ENCODE measurements at places on chromosomes 2 and 18.
A peak's percentile ranks its signal among the peaks of the same experiment; 100 is the strongest.

DNA sequence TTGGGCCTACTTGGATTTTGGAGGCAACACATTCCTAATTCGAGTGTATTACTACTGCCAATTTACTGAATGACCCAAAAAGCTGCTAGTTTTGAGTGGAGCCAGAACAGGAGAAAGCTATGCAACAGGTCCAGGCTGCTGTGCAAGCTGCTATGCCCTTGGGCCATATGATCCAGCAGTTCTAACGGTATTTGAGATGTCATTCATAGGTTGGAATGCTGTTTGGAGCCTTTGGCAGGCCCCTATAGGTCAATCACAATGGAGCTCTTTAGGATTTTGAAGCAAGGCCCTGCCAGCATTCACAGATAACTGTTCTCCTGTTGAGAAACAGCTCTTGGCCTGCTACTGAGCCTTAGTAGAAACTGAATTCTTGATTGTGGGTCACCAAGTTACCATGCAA, 368.7 kb downstream of the CDH19 start:
- no peaks in the 10 kb centered on the region for H3K4me1 ChIP-seq
- no peaks in the 10 kb centered on the region for H3K36me3 ChIP-seq
- H3K27ac ChIP-seq, result no peak overlapping the region

DNA sequence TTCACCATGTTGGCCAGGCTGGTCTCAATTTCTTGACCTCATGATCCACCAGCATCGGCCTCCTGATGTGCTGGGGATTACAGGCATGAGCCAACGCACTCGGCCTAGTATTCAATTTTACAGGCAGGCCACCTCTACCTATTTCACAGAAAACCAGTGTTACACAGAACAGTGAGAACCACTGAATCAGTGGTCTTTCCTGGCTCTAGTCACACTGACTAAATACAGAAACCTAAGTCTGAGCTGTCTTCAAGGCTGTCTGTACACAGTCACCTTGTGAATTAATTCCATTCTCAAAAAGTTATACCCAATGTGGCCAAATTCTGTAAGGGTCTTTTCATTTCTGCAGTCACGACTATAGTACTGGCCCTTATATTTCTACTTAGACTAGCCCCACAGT, 3.5 kb downstream of the RNF149 start:
- H3K4me1 ChIP-seq, result peaks cover 9% of the 10 kb centered on the region
- H3K27me3 ChIP-seq, result no peaks in the 10 kb centered on the region
- H3K36me3 ChIP-seq, result peaks cover 2% of the 10 kb centered on the region
- no peak overlapping the region for H3K27ac ChIP-seq

DNA sequence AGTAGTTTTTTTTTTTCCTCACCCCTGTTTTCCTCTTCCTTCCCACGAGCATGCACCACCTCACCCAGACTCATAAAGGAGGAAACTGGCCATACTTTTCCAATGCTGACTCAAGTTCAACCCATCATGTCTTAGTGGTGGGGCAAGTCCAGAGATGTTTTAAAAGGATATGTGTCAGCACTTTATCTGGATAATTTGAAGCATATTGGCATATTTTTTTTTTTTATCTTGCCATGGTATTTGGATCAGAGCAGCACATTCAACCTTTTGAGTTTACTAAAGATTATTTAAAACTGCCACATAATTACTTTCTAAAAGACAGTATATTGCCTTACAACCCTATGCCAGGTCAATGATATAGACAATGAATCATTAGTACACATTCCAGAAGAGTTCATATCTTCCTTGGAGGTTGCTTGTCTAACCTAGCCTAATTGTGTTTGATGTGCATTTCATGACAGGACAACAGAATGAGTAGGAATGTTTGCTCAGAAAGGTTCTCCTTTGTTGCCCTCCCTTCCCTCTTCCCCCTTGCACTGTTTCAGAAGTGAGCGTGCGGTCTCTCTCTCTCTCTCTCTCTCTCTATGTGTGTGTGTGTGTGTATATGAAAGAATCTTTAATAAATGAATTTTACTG, 950.7 kb upstream of the FAM98A start:
- H3K27ac ChIP-seq, result no peak overlapping the region
- no peaks in the 10 kb centered on the region for H3K27me3 ChIP-seq
- no peak overlapping the region for H3K4me3 ChIP-seq
- no peaks in the 10 kb centered on the region for H3K4me1 ChIP-seq
- no peak for DNase-seq

- no peak overlapping the region for H3K4me3 ChIP-seq
- H3K36me3 ChIP-seq, result no peaks in the 10 kb centered on the region
- no peaks in the 10 kb centered on the region for H3K27me3 ChIP-seq
- H3K4me1 ChIP-seq, result no peaks in the 10 kb centered on the region
- no peak for DNase-seq
Measured at GRCh38 chr2:26081556-26081955, 47.7 kb downstream of the RAB10 start.

GRCh38 chr18:63192885-63193349, 126.7 kb downstream of the BCL2 start:
- no peak for DNase-seq
- H3K36me3 ChIP-seq, result no peaks in the 10 kb centered on the region
- H3K4me1 ChIP-seq, result no peaks in the 10 kb centered on the region
- no peaks in the 10 kb centered on the region for H3K27me3 ChIP-seq
- H3K27ac ChIP-seq, result no peak overlapping the region
- H3K4me3 ChIP-seq, result no peak overlapping the region

- DNase-seq, result no peak
- no peaks in the 10 kb centered on the region for H3K27me3 ChIP-seq
- no peak overlapping the region for H3K4me3 ChIP-seq
- no peaks in the 10 kb centered on the region for H3K36me3 ChIP-seq
Measured at GRCh38 chr2:3022841-3023372, 354.7 kb downstream of the EIPR1 start.

DNA sequence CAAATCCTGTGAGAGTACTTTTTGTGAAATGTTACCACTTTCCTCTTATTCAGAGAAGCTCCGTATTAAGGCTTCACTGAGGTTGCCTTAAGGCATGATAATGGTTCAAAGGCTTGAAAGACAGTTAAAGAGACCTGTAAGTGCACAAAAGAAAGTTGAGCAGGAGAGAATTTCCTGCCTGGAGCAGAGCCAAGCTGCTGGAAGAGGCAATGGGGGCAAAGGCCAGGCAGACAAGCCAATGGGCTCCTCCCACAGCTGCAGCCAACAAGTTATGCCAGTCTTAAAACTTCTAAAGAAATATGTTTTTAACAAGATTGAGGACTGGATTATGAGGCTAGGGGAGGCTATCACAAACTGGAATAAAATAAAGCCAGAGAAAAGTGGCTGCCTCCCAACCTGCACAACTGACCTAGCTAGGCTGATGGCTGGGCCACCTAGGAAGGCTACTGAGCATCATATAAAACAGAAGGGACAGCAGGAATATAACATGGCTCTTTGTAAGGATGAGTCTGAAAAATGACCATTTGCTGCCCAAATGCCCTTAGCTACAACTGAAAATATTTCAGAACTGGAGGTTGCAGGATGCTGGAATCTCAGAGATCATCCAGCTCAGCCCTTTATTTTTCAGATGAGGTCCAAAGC, 2.1 kb downstream of the IL1B start:
- no peak for DNase-seq
- H3K36me3 ChIP-seq, result no peaks in the 10 kb centered on the region
- no peaks in the 10 kb centered on the region for H3K27me3 ChIP-seq
- no peaks in the 10 kb centered on the region for H3K4me1 ChIP-seq
- no peak overlapping the region for H3K27ac ChIP-seq
- no peak overlapping the region for H3K4me3 ChIP-seq

GRCh38 chr2:36068086-36068485, 287.5 kb upstream of the CRIM1 start:
- no peak for DNase-seq
- no peaks in the 10 kb centered on the region for H3K4me1 ChIP-seq
- no peaks in the 10 kb centered on the region for H3K27me3 ChIP-seq
- H3K4me3 ChIP-seq, result no peak overlapping the region
- H3K36me3 ChIP-seq, result no peaks in the 10 kb centered on the region

DNA sequence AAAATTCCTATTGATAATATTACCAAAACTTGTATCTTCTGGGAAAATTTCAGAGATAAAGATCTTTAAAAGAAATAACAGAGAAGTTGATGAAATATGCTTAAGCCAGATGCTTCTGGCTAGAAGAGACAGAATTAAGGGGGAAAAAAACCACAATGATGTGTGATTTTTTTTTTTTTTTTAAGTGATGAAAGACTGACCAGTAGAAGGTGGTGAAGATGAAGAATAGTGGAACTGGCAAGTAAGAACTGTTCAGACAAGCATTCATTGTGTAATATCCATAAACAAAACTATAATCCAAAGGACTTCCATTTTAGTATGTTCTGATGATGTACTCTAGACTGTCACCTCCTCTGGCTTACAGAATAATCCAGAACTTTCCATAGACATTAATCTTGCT, 89.8 kb downstream of the INO80D start:
- no peaks in the 10 kb centered on the region for H3K4me1 ChIP-seq
- H3K27me3 ChIP-seq, result no peaks in the 10 kb centered on the region
- no peak overlapping the region for H3K4me3 ChIP-seq
- H3K27ac ChIP-seq, result no peak overlapping the region
- DNase-seq, result no peak

- H3K27me3 ChIP-seq, result no peaks in the 10 kb centered on the region
- no peaks in the 10 kb centered on the region for H3K4me1 ChIP-seq
- H3K36me3 ChIP-seq, result no peaks in the 10 kb centered on the region
- no peak overlapping the region for H3K4me3 ChIP-seq
Measured at GRCh38 chr18:66548747-66549146, 55.1 kb downstream of the CDH19 start.

- no peak overlapping the region for H3K27ac ChIP-seq
- no peaks in the 10 kb centered on the region for H3K36me3 ChIP-seq
- H3K4me3 ChIP-seq, result no peak overlapping the region
Measured at GRCh38 chr2:50102383-50102782, 929.5 kb downstream of the NRXN1 start.

DNA sequence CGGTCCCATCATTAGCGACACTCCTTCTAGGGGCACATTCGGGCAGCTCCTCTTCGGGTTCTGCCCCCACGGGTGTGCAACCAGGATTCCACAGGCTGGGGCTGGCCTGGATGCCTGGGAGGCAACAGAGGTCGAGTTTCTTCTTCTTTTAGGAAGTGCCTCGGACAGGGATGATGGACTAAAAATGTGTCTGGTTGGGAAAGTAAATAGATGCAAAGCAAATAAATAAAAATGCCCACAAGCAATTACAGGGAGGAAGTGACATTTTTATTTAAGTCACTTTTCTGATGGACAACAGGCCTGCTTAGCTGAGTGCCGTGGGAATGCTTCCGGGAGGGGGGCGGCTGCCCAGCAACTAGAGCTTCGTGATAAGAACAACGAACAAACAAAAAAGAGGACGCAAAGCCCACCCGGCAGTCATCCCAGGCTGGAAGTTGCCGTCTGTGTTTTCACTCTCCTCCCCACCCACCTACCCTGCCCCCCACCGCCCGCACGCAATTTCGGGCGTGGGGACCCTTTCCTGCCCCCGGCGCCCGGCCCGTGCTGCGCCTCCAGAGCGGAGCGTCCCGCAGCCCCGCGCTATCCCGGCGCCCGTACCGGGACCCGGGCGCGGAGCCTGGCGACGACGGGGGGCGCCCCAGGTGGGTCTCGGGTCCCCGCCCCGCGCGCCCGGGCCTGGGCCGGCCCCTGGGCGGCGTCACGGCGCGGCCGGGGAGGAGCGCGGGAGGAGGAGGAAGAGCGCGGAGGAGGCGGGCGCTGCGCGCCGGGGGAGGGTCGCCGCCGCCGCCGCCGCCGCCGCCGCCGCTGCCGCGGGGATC, 412 bp upstream of the NCK2 start:
- no peaks in the 10 kb centered on the region for H3K36me3 ChIP-seq
- no peak overlapping the region for H3K27ac ChIP-seq
- H3K27me3 ChIP-seq, result peaks cover 3% of the 10 kb centered on the region

GRCh38 chr2:239399921-239400595, 762 bp downstream of the HDAC4 start:
- H3K36me3 ChIP-seq, result no peaks in the 10 kb centered on the region
- no peaks in the 10 kb centered on the region for H3K27me3 ChIP-seq
- peak overlapping the region; percentile 72 for H3K4me3 ChIP-seq
- DNase-seq, result no peak
- peaks cover 2% of the 10 kb centered on the region for H3K4me1 ChIP-seq
- peak overlapping the region; percentile 59 for H3K27ac ChIP-seq

- no peak overlapping the region for H3K4me3 ChIP-seq
- H3K27ac ChIP-seq, result no peak overlapping the region
- no peaks in the 10 kb centered on the region for H3K27me3 ChIP-seq
- H3K4me1 ChIP-seq, result no peaks in the 10 kb centered on the region
- H3K36me3 ChIP-seq, result no peaks in the 10 kb centered on the region
Measured at GRCh38 chr18:14928396-14928795, 180.4 kb downstream of the ANKRD30B start.

- peak; percentile 87 for DNase-seq
- H3K4me1 ChIP-seq, result peaks cover 15% of the 10 kb centered on the region
- no peak overlapping the region for H3K4me3 ChIP-seq
- H3K36me3 ChIP-seq, result no peaks in the 10 kb centered on the region
Measured at GRCh38 chr2:128379021-128380015, 60.6 kb upstream of the HS6ST1 start.

- H3K27ac ChIP-seq, result no peak overlapping the region
- DNase-seq, result no peak
- no peaks in the 10 kb centered on the region for H3K27me3 ChIP-seq
Measured at GRCh38 chr2:181517685-181518301, 60.6 kb downstream of the ITGA4 start.

GRCh38 chr2:219309278-219309677, at the start of gene PTPRN:
TSS of gene PTPRN (minus strand) at chr2:219309401. CDS start at chr2:219309332, 69 bp downstream.
- no peaks in the 10 kb centered on the region for H3K36me3 ChIP-seq
- DNase-seq, result peak; percentile 83
- H3K4me3 ChIP-seq, result peak within 1 kb of the TSS; percentile 40
- H3K4me1 ChIP-seq, result peaks cover 3% of the 10 kb centered on the region
- no peak within 1 kb of the TSS for H3K27ac ChIP-seq

- H3K4me1 ChIP-seq, result no peaks in the 10 kb centered on the region
- no peak overlapping the region for H3K4me3 ChIP-seq
- no peaks in the 10 kb centered on the region for H3K36me3 ChIP-seq
- no peaks in the 10 kb centered on the region for H3K27me3 ChIP-seq
- no peak overlapping the region for H3K27ac ChIP-seq
Measured at GRCh38 chr2:180413336-180413735, 406.2 kb upstream of the CWC22 start.

DNA sequence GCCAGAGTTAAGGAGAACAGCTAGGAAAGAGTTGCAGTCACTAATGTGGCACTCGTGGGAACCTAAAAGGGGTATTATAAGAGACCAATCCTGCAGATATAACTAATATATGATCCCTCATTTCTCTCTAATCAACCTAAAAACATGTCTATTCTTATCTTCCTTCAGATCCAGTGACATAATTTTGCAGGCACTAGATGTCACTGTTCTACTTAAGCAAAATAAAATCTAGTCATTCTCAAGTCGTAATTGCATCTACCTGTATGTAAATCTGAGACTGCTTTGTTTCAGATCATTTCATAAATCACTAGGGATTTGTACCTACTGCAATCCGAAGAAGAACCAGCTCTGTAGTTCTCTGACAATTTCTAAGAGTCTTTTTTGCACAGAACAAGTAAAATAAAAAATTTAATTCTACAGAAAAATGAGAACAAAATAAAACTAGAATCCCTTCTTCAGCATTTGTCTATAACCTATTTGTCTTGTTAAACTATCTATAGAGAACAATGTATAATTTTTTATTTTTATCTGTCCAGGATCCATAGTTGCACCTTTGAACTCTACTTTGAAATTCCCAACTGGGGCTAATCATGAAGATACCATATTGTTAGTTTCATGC, 56.5 kb upstream of the ERBB4 start:
- no peaks in the 10 kb centered on the region for H3K27me3 ChIP-seq
- H3K4me3 ChIP-seq, result no peak overlapping the region
- no peaks in the 10 kb centered on the region for H3K4me1 ChIP-seq
- peak; percentile 46 for DNase-seq
- no peaks in the 10 kb centered on the region for H3K36me3 ChIP-seq
